SHP77 (cell line): ENCODE measurements at places on chromosomes 3 and 15.

GRCh38 chr3:114370537-114371174 lies 76.8 kb downstream of the TIGIT start:
- no peak for DNase-seq

DNA sequence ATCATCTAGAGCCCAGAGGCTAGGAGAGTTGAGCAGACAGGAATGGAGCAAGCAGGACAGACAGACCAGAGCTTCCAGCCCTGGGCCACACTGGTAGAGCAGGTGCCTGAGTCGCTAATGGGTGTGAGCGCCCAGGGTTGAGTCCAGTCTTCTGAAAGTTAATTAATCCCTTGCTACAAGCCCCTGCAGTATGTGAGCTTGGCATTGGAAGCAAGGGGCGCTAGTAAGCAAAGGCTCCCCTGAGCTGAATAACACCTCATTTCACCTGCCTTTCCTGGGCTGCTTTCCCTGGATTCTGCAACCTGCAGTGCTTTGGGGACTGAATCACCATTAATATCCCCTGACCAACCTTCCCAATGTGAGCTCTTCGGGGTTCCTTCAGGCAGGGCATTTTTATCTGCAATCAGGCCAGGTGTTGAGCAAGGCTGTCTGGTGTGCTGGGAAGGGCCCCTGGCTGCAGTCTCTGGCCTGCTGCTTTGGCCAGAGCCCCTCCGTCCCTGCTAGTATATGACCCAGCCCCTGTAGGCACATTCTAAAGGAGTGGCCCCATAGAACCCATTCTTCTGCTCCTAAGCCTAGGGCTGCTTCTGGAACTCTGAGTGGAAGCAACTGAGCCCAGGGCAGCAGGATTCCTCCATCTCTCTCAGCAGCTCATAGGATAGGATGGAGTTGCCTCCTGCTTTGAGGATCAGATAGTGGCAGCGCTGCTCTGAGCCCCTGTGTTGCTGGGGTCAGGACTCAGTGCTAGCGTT lies 45.1 kb upstream of the EPHB1 start:
- DNase-seq: no peak

DNA sequence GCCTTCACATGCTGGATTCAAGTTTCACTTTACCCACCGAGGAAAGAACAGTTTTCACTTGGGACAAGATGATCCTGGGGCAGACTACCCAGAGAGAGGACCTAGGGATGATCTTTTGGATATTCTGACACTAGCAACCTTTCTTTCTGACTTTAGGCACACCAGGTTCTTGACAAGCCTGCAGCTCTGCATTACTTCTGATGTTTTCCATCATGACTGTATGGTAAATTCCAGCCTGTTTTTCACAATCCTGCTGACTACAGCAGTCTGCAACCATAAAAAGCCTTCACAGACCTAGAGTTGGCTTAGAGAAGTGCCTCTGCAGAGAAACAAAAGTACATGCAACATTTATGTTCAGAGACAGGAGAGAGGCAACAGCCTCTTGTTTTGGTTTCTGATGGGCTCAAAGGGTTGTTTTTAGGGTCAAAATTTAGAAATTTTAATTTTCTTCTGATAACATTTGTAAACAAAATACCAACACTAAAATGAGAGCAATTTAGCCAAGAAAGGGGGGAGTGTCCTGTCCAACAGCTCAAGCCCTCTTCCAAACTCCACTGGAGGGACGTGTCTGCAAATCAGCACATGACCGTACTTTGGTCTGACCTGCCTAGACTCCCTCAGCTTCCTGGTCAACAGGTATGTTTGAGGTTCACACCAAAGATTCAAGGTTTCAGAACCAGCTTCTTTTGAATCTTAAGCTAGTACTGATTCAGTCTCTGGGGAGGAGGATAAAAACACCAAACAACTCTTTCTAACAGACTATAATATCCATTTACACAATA lies 799 bp downstream of the ABI3BP start:
- DNase-seq: no peak

GRCh38 chr3:142035308-142035922 lies 113.9 kb downstream of the TFDP2 start:
- DNase-seq: no peak

DNA sequence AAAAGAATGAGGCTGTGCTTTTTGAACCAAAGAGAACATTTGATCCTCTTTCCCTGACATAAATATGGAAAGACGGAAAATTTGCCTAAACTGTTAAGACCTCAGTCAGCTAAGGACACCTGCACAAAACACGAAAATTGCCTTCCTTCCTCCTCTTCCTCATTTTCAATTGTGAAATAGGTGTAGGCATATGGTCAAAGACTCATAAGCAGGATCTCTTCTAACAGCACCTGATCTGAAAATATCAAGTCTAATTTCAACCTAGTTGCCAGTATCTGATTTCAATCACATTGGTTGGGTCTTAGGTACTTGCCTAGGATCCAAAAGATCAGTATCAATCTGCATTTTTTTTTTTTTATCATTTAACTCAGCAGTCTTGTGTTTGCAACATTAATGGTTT lies 215.7 kb upstream of the SLC2A2 start:
- DNase-seq: no peak

GRCh38 chr3:179563271-179563783 lies 601 bp downstream of the ACTL6A start:
- DNase-seq: peak; percentile 50

- DNase-seq: no peak
Observed at GRCh38 chr3:179902061-179902460, 134.7 kb downstream of the PEX5L start.

- no peak for DNase-seq
Observed at GRCh38 chr3:69696367-69696766, 42.9 kb upstream of the MITF start.

GRCh38 chr3:44476181-44476611 lies 1.3 kb downstream of the ZNF445 start:
- no peak for DNase-seq
